ENCODE measurements at places on chromosomes 3 and 15.

DNA sequence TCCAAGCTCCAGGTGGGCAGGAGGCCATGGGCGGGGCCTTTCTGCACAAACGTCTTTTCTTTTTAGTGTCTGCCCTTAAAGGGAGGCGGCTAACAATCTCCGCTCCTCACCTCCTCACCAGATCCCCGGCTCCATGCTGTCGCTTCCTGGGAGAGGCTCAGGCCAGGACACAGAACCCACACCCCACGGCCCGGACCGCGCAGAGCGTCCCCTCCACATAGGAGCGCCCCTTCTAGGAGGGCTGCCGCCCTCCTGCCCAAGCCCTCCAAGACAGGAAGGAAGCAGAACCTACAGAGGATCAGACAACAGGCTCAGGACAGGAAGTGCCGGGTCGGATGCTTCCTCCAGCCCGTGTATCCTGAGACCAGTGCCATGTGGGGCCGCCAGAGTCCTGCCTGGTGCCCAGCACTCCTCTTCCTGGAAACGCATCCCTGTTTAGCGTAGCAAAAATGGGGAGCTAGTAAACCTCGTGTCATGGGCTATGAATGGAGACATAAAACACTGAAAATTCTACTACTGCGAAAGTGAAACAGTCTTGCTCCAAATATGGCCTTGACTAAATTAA, 83.2 kb upstream of the ATP10A start:
- DNase-seq = no peak

DNA sequence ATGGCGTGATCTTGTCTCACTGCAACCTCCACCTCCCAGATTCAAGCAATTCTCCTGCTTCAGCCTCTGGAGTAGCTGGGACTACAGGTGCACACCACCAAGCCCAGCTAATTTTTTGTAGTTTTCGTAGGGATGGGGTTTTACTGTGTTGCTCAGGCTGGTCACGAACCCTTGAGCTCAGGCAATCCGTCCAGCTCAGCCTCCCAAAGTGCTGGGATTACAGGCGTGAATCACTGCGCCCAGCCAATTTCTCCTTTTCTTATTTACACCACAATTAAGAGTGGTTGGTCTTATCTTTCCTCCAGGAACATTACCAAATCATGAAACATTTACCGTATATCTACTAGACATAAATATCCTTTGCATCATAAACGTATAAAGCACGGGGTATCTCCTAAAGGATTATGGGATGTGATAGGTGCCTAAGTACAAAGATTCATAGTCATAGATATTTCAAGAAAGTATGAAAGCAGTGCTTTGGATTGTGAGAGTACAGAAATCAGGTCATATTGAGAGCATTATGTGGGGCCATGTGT, 194.5 kb downstream of the RBMS3 start:
- DNase-seq = no peak

DNA sequence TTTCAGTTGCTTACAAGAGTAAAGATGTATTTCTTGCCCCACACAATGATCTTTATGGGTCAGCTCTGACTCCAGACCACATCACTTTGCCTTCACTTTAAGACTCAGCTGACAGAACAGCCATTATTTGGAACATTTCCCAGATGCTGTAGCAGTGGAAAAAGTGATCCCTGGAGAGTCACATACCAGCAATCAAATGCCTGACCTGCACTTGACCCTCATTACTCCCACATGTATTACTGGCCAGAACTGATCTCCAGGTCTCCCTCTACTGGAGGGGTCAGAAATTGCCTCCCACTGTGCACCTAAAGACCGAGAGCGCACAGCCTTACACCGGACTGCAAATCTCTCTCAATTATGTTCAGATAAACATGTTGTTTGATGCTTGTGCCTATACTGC, 88.6 kb upstream of the ZNF385D start:
- DNase-seq = peak; percentile 24

DNA sequence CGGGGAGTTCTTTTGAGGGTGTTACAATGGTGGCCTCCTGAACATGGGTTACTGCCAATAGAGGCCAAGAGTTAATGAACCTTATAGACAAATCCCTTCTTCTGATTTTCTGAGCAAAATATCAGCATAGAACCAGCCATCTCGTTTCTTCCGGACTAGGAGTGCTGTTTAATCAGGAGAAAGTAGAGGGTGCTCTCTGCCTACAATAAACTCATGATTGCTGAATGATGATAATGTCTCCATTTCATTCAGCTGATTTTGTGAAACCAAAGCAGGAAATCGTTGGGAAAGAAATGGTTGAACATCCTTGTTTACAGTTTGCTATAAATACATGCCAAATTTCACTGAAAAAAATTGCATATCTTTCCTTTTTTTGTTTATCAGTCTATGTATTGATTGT, 142.8 kb upstream of the PLSCR5 start:
- no peak for DNase-seq

GRCh38 chr3:188256758-188257157, 102.8 kb downstream of the LPP start:
- DNase-seq = no peak

All from hematopoietic multipotent progenitor cell treated with erythropoietin and hydrocortisone succinate and interleukin-3 and kit ligand, for 6 days (in vitro differentiated cells).